Adrenal gland (tissue), 19 donors: ENCODE measurements at places on chromosomes 7 and 10. TPM values are rescaled to one million over a fixed set of nuclear protein-coding genes. Genes with fewer than 3 reads are reported as not detected.

- no peak for DNase-seq
Measured at GRCh38 chr10:74955796-74956195, 129.4 kb downstream of the KAT6B start.

GRCh38 chr7:126570845-126571244 is 681.9 kb downstream of the GRM8 start:
- DNase-seq = no peak

DNA sequence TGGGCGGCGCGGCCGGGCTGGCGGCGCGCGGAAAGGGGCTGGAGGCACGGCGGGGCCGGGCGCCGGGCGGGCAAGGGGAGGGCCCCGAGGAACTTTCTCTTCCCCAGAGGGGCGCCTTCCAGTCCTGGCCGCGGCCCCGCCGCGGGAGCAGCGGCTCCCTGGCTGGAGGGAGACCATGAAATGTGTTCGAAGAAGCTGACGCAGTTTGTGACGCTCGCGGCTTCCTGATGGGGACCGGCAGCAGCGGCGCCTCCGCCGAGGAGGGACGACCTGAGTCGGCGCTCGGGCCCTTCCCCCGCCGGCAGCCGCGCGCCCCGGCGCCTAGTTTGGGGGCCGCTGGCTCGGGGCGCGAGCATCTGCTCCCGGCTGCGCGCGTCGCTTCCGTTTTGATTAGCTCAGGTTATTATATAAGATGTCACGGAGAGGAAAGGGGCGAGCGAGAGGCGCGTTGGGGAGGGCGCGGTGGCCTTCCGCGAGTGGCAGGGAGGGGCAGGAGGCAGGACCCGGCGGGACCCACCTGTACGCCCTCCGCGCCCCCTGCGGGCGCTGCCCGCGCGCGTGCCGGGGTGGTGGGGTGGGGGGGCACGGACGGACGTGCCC is 57.1 kb upstream of the PCGF5 start:
- peak; percentile 81 for DNase-seq

DNA sequence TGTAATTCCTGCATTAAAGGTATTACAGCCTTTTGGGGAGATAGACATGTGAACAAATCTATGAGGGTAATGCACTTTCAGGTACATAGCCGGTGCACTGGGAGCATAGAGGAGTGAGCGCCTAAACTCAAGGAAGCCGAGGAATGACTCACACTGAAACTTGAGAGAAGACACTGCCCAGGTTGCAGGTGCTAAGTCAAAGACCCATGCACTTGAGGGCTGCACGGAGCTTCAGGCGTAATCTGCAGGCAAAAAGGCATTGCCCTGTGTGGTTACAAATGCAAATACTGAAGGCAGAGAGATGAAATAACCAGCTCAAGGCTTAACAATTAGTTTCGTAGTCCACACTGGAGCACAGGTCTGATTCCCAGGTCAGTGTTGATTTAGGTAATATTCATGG is 51.0 kb upstream of the OSBPL3 start:
- no peak for DNase-seq

Gene CACNB2
- total RNA-seq = 11.0 TPM

Gene CUBN
- total RNA-seq = 1.4 TPM
